ENCODE measurements at places on chromosomes 7 and 10.

GRCh38 chr7:139626817-139627216 lies 103.3 kb downstream of the CLEC2L start:
- DNase-seq = no peak

- no peak for DNase-seq
These were observed 279.2 kb downstream of the CXCL12 start for GRCh38 chr10:44105696-44106095.

DNA sequence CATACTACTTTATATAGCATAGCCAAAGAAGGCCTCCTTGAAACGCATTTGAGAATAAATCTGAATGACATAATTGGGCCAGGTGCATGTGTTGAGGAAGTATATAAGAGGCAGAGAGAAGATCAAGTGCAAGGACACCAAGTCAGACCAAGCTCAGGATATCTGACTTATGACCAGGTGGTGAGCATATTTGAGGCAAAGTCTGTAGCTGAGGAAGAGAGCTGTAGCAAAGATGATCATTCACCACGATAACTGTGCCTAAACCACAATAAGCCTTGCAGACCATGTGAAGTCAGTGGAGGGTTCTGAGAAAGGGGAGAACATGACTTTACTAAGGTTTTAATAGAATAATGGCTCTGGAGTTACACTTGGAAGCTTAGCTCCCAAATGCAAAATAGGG lies 292.3 kb downstream of the SORCS1 start:
- no peak for DNase-seq

DNA sequence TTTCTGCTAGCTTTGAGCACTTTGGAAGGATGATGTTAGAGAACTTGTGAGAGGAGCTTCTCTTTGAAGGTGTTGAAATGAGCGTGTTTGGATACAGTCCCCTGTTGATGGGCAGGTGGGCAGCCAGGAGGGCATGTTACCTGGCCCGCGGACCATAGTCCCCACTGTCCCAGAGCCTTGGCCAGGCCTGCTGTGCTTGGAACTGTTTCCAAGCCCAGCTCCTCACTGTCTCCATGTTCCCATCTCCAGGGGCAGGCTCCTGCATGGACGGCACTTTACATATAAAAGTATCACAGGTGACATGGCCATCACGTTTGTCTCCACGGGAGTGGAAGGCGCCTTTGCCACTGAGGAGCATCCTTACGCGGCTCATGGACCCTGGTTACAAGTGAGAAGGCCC lies 27.2 kb upstream of the TRIM8 start:
- DNase-seq = no peak

- no peak for DNase-seq
These were observed 27.7 kb upstream of the VAX1 start for GRCh38 chr10:117165538-117166417.

DNA sequence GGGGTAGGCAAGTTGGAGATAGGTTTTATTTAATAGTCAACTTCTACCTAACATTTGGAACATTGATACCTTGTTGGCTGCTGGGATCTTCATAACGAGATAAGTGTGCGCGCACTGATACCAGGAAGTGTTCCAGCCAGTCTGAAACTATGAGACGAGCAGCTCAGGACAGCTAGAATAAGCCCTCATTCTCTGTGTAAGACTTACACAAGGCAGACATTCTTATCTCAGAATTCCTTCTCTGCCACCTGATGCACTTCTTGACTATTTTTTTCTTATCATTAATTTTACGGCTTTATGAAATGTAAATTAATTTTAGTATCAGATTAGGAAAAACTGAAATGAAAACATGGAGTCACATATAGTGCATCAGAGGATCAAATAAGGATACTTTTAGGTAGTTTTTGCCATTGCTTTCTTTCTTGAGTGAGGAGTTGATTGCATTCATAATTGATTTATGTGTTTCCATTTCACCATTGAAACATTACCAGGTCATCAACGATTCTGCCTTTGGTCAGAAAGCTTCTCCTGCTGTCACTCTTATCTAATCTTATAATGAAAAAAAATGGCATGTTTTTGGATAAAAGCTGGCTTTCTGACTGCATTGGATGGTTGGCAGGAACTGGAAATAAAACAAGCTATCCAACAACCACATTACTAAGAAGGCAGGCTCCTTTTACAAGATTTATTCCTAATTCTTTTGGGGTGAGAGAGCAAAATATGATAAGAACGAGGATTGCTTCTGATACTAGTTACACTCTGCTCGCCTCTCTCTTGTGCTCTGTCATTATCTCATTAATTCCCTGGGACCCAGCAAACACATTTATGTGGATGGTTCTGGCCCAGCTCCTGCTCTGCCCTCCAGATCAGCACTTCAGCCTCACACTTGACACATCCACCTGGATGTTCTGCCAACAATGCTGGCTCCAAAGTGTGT lies 40.4 kb upstream of the ABCB5 start:
- no peak for DNase-seq

DNA sequence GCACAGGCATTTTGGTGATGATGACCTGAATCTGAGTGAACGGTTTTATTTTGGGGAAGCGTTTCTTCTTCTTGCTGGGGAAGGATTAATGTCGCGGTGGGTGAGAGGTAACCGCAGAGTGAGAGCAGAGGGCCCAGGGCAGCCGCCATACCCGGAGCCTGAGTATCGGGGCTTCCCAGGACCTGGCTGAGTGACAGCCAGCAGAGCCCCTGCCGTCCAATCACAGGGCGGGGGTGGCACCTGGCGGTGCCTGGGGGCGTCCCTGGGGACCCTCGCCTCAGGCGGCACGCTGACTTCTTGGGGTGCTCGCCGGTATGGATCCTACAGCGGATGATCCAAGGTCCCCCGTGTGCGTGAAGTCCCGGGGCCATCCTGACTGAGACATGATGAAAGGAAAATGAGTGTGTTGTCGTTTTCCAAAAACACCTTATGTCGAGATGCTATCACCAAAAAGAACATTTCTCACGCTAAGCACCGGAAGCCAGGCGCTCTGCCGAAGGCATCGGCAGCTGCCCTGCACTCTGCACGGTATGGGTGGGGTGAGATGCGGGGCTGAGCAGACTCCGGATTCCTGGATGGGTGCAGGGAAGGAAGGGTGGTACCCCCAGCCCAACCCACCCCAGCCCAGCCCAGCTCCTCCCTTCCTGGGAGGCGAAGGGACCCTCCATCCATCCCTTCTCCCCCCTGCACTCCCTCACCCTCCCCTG lies 227.9 kb upstream of the SHH start:
- DNase-seq = no peak

DNA sequence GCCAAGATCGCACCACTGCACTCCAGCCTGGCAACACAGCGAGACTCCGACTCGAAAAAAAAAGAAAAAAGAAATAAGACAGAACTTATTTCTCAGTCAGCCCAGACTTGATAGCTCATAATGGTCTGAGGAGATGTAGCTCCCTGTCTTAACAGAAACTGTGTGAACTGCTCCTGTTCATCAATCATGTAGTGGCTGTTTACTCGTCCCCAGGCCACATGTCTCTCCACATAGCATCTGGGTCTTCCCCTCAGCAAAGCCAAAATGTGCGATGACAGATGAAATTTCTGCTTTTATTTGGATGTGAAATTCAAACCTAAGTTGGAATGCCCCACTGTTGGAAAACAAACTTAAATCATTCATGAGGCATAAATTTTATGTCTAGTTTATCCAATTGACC lies 219.0 kb downstream of the CACNA2D1 start:
- no peak for DNase-seq

- DNase-seq = no peak
These were observed 19.5 kb downstream of the LRMDA start for GRCh38 chr10:75450644-75451640.

DNA sequence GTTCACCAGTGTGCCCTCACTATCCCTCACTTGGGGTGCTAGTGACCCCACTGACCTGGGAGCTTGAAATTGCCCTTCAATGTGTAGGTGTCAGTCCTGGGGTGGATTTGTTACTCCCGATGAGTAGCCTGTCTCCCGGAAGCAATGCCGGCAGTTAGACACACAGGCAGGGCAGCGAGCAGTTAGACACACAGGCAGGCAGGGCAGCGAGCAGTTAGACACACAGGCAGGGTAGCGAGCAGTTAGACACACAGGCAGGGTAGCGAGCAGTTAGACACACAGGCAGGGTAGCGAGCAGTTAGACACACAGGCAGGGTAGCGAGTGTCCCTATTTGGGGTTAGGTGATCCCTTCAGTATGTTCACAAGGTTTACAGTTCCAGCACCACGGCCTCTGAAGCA lies 44.0 kb downstream of the VWA2 start:
- no peak for DNase-seq

DNA sequence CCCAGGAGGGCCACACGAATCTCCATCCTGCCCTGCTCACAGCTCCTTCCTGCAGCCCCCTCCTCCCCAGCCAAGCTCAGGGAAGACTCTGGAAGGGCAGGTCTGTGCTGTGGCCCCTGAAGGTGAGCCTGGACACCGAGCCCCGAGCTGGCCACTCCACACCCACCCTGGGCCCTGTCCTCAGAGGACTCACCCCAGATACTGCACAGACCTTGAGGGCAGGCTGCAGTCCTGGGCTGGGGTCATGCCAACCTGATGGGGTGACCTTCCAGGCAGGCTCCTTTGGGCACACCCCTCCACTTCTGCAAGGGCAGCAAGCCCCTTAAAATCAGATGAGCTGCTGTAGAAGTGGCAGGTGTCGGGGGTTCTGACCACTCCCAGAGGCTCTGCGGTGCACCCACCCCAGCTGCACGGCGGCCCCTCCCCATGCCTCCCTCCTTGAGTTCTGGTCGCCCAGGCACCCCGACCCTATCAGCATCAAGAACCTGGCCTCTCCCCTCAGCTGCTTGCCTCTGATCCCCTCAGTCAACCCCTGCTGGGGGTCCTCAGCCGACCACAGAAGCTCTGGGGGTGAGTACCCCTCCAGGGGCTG lies 24.3 kb downstream of the YKT6 start:
- no peak for DNase-seq

Data from smooth muscle cell of the brain vasculature (primary cell).